ENCODE measurements at places on chromosomes 11 and 22. TPM values are rescaled to one million over a fixed set of nuclear protein-coding genes. Genes with fewer than 3 reads are reported as not detected.

The ART5 gene
- not detected for total RNA-seq

The SMCO4 gene
- 5.2 TPM for total RNA-seq

The SEPTIN5 gene
- total RNA-seq = 34.6 TPM

The OR51B5 gene
- total RNA-seq = not detected

The POTEH gene
- total RNA-seq = not detected

The CASP5 gene
- total RNA-seq = not detected

The DEFB131B gene
- total RNA-seq = not detected

Data from vein endothelial cell (primary cell).